ENCODE measurements at places on chromosomes 13 and 19.
A peak's percentile ranks its signal among the peaks of the same experiment; 100 is the strongest.

- no peak for DNase-seq
These were observed 20.0 kb downstream of the ACP7 start for GRCh38 chr19:39104186-39104596.

DNA sequence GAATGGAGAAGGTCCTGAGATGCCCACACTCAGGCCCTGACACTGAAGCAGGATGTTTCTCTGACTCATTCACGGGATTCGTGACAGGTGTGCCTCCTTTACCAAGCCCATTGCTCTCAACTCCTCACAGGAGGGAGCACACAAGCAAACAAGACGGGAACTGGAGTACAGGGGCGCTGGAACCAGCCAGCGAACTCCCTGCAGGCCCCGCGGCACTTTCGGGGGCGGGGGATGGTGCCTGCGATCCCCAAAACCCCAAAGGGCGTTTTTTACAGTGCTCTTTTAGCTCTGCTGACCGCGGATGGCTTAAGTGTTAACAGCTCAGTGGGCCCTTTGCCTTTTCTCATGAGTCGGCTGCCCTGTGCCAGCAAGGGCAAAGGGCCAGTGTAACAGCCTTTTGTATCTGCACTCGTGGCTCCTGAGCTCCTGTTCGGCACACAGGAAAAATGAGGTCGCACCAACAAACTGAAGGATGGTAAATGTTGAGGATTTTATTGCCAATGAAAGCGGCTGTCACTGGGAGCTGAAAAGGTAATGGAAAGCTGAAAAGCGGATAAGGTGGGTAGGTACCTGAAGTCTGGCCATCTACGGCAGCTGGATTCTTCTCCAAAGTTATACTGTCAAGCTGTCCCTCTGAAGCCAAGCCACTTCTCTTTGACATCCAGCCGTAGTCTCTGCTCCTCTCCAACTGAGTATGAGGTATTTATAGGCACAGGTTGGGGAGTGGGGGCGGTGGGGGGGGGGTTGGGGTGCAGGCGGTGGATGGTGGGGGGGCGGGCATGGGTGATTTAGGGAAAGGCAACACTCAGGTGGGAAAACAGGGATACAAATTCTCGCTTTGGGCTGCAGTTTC, 65.0 kb upstream of the TRPC4 start:
- peak; percentile 42 for DNase-seq

- no peak for DNase-seq
These were observed 103.9 kb downstream of the FAM216B start for GRCh38 chr13:42885325-42885724.

- DNase-seq: no peak
These were observed 67.6 kb downstream of the UFM1 start for GRCh38 chr13:38417241-38417640.

- no peak for DNase-seq
These were observed 7.9 kb downstream of the DBP start for GRCh38 chr19:48629297-48629598.

GRCh38 chr13:56424246-56424645, 716.5 kb upstream of the PRR20A start:
- DNase-seq: no peak

GRCh38 chr19:30719189-30719998, 347.2 kb downstream of the ZNF536 start:
- peak; percentile 53 for DNase-seq
